ENCODE measurements at places on chromosomes 3 and 15.
A peak's percentile ranks its signal among the peaks of the same experiment; 100 is the strongest.

GRCh38 chr3:14925729-14926591 is 21.4 kb upstream of the NR2C2 start:
- peak; percentile 28 for DNase-seq

GRCh38 chr3:129314386-129315222 is 35.9 kb downstream of the HMCES start:
- peak; percentile 67 for DNase-seq

GRCh38 chr3:122058294-122058693 is 3.1 kb downstream of the CD86 start:
- no peak for DNase-seq

- DNase-seq = no peak
Measured at GRCh38 chr3:2937592-2937991, 172.6 kb downstream of the IL5RA start.

DNA sequence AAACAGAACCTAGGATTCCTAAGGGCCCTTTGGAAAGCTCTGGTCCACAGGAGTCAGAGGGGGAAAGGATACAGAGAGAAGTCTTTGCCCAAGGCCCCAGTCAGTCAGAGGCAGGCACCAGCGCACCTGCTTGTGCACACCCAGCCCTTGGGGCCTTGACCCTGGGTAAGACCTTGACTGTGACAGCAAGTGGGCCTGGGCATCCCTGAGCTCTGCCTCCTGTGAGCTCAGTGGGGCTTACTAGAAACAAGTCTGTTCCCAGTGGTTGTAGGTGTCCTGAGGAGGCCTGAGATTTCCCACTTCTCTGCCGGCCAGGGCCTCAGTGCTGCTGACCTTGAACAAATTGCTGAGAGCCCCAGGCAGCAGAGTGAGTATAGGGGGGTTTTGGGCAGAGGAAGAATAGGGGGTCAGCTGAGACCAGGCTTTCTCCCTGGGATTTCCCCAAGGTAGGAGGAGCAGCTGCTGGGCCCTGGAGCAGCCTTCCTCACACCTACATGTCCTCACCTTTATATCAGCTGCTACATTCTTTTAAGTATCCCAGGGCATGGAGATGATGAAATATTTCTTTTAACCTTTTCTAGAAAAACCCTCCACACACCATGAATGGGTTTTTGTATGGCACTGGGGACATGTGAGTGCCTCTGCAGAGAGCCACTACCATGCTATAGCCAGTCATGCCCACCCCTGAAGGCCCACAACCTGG is 9.7 kb upstream of the DAG1 start:
- no peak for DNase-seq
